ENCODE measurements at places on chromosomes 5 and 9.

- DNase-seq, result no peak
Measured at GRCh38 chr5:178069909-178070308, 43.4 kb upstream of the N4BP3 start.

GRCh38 chr5:179375236-179375685 is 30.0 kb upstream of the ADAMTS2 start:
- no peak for DNase-seq

DNA sequence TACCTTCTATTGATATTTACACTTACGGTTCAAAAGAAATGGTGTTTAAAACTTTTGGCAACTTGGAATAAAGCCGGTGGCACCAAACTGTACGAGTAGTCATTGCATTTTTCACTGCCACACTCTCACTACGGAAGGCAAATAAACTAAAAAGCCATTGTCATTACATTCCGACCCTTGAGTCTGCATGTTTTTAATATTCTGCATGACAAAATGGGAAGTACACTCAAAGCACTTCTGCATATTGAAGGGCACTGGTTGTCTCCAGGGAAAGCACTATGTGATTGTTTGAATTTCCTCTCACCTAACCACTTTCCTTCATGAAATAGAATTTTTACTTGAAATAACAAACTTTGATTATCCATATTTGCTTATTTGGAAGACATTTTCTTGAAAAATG is 426.3 kb downstream of the CETN3 start:
- no peak for DNase-seq

DNA sequence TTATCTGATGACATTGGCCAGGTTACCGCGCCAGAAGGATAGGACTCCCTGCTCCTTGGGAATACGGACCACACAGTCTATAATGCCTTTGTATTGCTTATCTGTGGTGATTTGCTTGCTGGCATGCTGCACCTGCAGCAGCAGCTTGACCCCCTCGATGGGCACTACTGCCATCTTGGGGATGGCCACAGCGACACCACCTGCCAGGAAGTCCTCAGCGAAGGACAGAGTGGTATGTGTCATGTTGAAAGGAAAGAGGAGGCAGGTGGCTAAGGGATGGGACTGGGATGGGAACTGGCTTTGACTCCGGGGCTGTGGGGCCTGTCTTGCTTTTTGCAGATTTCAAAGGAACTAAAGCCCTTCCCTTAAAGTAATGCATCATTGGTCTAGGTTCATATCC is 50.3 kb upstream of the ACO1 start:
- DNase-seq, result no peak

DNA sequence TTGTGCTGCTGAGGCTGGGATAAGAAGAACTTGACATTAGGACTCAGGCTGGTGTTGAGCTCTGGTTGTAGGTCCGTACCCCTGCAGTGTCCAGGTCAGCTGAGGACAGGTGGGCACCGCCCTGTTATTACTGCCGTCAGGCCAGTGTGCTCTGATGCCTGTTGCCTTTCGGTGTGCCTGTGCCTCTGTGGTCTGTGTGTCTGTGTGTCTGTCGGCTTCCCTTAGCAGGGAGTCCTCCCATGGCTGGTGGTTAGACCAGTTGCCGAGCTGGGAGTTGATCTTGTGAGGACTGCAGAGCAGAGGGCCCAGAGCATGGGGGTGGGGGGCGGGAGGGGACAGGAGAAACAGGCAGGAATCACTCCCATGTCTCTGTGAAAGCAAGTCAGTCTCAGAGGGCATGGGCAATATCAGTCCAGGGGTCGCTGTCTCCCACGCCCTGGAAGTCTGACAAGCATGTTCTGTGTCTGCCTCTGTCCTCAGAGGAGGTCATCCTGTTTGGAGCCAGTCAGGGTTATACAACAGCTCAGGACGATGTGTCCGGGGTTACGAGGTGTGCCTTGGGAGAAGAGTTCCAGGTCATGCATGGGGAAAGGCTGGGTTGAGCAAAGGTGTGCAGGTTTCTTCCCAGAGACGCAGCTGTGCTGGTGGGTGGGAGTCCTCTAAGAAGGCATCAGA is 67.3 kb upstream of the GARNL3 start:
- DNase-seq, result no peak

DNA sequence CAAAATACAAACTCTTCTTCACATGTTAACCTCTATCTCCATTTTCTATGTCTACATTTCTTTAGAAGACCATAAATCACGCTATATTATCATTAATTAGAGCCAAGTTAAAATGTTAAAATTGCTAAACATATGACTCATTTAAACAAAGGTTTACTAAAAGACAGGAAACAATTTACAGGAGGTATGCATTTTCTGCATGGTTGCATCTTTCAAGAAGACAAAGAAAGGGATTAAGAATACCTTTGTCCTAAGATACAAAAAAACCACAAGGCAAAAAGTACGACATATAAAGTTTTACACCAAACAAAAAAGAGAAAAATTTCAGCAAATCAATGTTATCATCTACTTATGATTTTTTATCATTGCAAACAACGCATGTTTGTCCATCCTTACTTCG is 324.4 kb downstream of the PDE4D start:
- DNase-seq, result no peak

GRCh38 chr9:131704141-131704983 is 35.5 kb downstream of the RAPGEF1 start:
- no peak for DNase-seq

DNA sequence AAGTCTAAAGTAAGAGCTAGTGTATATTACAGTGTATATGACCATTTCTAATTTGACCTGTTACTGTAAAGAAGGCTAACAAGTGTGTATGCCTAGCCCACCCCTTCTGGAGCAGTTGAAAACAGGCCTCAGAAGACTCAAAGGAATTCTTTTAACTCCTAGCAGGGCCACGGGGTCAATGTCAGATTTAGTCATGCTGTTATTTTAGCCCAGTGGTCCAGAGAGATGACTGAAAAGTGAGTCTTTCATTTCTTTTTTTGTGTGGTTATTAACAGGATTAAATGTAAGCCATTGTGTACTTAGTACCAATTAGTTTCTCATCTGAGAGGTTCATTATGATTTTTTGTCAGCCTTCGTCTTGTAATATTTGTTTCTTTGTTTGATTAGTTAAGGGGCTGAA is 24.4 kb downstream of the ZCCHC7 start:
- DNase-seq, result no peak

DNA sequence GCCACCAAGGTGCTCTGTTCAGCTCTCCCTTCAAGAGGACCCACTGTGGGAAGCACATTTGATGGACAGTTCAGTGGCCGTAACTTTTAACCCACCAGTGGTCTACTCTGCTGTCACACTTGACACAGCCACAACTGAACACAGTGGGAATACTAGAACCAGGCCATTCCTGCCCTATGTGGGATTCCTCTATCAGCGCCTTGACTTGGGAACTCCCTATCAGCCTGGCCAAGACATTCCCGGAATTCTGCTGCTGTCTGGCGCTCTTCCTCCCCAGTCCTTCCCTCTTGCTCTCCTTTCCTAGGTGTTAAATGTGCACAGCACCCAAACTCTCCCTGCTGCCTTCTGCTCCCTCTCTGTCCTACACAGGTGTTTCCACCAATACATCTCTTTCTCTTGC is 23.1 kb upstream of the SH3PXD2B start:
- DNase-seq, result no peak

- DNase-seq, result no peak
Measured at GRCh38 chr9:96004379-96004778, 128.9 kb downstream of the ERCC6L2 start.

Data from activated CD8-positive, alpha-beta memory T cell treated with anti-CD3 and anti-CD28 coated beads for 1 hour (primary cell).